ENCODE measurements at places on chromosomes 2 and 18.
A peak's percentile ranks its signal among the peaks of the same experiment; 100 is the strongest.

- no peak for DNase-seq
Observed at GRCh38 chr2:60095903-60096302, 457.6 kb downstream of the BCL11A start.

GRCh38 chr18:32695534-32695933, 77.3 kb downstream of the KLHL14 start:
- no peak for DNase-seq

DNA sequence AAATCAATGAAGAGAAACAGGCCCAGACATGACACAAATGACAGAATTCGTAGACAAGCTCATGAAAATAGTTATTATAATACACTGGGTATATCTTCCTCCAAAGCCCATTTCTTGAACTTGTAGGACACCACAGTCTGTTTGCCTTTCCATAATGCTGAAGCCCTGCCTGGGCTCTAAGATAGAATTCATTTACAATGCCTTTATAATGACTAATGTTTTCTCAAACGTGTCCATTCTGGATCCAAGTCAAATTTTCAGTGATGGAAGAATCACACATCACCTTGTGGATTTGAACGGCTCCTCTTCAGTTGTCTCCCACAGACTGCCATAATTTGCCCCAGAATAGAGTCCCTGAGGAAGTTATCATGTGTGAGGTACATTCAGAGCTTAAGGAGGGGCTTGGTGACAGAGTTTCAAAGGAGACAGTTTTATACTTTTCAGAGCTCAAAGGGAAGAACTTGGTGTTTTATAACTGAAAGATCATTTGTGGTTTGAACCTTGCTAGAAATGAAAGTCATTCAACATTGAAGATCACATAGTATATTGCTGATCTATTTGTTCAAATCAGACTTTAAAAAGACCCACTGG, 38.2 kb downstream of the CASP8 start:
- DNase-seq = no peak

- no peak for DNase-seq
Observed at GRCh38 chr2:27715318-27716210, 51.9 kb downstream of the SLC4A1AP start.

- DNase-seq = no peak
Observed at GRCh38 chr18:32469190-32469651, 1.5 kb downstream of the GAREM1 start.

- DNase-seq = no peak
Observed at GRCh38 chr18:50679656-50680055, 119.8 kb downstream of the MAPK4 start.

DNA sequence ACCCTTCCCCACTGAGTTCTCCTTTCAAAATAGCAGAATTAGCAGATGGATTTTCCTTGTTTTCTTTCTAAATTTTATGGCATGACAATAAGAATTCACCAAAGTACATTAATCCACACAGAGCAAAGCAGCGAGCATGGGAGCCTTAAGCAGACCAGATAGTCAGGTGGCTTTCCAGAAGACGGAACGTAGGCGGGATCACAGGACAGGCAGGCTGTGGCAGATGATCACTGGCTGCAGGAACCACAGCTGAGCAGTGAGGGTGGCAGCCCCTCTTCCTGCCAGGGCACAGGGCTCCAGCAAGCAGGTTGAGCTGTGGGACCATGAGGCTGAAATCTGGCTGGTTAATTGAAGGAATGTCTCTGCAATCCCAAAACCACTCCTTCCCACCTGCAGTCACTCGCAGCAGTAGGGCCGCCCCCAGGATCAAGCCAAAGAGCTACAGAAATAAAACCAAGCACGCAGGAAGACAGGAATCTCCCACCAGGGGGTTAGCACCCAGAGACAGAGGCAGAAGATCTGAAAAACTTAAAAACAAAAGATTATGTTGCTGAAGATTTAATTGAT, 259.9 kb downstream of the EIPR1 start:
- DNase-seq = no peak

- DNase-seq = no peak
Observed at GRCh38 chr18:3806656-3807055, 356.7 kb downstream of the TGIF1 start.

- no peak for DNase-seq
Observed at GRCh38 chr2:198006733-198007132, 202.3 kb downstream of the PLCL1 start.

DNA sequence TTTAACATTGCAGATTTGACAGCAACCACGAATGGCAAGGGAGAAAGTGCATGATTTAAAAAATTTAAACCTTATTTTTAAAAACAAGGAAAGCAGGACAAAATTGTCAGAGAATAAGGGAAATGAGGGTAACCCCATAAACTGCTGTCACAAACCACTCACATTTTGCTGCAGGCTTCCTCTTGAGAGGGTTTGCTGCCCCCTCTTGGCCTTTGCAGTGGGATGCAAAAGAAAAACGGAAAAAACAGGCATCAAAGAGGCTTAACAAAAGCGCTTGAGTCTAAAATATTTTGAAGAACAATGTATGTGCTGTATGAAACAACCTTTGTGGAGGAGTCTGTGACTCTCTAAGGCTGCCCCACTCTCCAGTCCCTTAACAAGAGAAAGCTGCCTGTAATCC, 91.6 kb downstream of the TMX3 start:
- DNase-seq = peak; percentile 32

GRCh38 chr18:58860747-58861231, 3.9 kb upstream of the ZNF532 start:
- DNase-seq = no peak

GRCh38 chr2:191891656-191892055, 44.8 kb upstream of the CAVIN2 start:
- no peak for DNase-seq

- DNase-seq = peak; percentile 47
Observed at GRCh38 chr2:142130111-142131009, 456 bp downstream of the LRP1B start.

GRCh38 chr2:234631646-234632514, 135.0 kb upstream of the ARL4C start:
- DNase-seq = no peak
